ENCODE measurements at places on chromosomes 6 and 20.

GRCh38 chr20:2873747-2874041, 413 bp downstream of the PTPRA start:
- DNase-seq: peak; percentile 75

DNA sequence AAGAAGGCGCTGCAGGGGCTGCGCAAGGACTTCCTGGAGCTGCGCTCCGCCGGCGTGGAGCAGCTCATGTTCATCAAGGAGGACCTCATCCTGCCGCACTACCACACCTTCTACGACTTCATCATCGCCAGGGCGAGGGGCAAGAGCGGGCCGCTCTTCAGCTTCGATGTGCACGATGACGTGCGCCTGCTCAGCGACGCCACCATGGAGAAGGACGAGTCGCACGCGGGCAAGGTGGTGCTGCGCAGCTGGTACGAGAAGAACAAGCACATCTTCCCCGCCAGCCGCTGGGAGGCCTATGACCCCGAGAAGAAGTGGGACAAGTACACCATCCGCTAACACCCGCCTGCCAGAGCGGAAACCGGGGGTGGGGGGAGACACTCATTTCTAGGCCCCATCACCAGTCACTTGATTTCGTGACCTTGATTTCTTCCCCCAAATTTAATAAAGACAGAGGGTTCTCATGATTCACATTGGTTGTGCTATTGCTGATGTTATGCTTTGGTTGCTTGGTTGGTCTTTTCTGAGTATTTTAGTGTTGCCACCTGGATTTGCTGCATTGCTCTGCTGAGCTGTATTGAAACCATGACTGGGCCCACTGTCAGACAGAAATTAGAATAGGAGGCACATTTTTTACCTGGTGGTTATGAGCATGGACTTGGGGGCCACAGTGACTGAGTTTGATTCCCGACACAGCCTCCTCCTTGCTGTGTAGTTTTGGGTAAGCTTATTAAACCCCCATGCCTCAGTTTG, 1.5 kb downstream of the FAM50B start:
- DNase-seq: peak; percentile 72

DNA sequence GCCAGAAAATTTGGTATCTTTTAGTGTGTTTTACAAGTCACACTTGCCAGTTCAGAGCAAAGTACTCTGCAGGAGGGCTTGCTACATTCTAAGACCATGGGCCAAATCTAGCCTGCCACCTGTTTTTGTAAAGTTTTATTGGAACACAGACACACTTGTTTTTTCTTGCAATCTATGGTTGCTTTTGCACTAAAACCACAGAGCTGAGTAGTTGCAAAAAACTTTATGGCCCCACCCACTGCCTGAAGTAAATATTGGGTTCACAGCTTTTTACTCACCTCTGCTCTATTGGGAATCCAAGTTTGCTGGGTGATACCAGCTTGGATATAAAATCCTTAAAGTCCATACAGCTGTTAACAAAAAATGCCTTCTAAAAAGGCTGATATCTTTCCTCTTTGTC, 109.0 kb downstream of the ZFP64 start:
- DNase-seq: no peak

DNA sequence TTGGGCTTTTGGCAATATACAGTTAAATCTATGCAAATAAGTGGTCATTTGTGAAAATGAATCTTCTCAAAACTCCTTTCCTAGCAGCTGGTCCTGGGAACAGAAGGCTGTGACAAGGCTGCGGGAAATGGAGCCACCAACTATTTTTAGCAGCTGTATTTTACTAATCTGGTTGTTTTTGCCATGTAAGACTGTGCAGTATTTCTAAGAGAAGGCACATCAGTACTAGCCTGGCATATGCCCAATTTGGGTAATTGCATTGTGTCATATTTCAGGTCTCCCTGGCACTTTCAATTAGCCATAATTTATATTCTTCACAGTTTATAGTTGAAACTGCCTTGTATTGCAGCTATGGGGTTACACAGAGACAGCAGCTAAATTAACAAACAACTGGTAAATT, 109.6 kb downstream of the MANEA start:
- DNase-seq: no peak

GRCh38 chr6:116616737-116617053, 416 bp downstream of the RSPH4A start:
- DNase-seq: peak; percentile 32

GRCh38 chr6:158611541-158612370, 32.8 kb downstream of the DYNLT1 start:
- DNase-seq: no peak

DNA sequence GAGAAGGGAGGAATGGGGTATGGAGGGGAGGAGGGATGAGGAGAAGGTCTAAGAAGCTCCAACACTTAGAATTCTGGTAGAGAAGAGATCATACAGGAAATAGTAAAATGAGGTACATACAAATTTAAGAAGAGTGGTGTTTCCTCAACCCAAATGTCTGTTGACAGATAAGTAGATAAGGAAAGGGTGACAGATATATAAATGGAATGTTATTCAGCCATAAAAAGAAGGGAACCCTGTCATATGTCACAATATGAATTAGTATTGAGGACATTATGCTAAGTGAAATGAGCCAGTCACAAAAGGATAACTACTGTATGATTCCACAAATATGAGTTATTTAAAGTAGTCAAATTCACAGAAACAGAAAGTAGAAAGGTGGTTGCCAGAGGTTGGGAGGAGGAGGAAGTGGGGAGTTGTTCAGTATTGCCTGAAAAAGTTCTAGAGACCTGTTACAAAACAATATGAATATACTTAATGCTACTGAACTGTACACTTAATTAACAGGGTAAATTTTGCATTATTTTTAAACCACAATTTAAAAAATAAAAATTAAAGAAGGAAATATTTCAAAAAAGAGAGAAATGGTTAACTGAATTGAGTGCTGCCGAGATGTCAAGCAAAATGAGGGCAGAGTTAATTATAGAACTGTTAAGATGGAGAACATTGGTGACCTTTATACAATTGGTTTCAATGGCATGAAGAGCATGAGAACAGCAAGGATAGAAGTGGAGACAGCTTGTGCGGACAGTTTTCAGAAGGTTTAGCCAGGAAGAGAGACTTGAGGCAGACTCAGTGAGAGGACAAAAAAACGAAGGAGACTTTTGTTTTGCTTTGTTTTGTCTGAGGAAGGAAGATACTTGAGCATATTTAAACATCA, 47.6 kb upstream of the ADGRF4 start:
- no peak for DNase-seq

- DNase-seq: no peak
Observed at GRCh38 chr6:15382089-15382488, 136.2 kb downstream of the JARID2 start.

GRCh38 chr6:165662041-165662748, 846 bp downstream of the PDE10A start:
- no peak for DNase-seq

- DNase-seq: peak; percentile 45
Observed at GRCh38 chr20:20497242-20497978, 129.5 kb downstream of the INSM1 start.

DNA sequence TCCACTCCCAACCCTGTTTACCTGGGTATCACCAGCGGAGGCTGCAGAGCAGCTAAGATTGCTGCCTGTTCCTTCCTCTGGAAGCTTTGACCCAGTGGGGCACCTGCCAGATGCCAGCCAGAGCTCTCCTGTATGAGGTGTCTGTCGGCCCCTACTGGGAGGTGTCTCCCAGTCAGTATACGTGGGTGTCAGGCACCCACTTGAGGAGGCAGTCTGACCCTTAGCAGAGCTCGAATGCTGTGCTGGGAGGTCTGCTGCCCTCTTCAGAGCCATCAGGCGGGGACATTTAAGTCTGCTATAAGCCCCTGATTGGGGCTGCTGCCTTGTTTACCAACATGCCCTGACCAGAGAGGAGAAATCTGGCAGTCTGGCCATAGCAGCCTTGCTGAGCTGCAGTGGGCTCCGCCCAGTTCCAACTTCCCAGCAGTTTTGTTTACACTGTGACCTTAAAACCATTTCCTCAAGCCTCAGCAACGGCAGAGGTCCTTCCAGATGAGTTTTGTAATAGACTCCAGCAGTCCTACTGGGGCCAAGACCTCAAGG, 2.8 kb downstream of the RAET1E start:
- no peak for DNase-seq

GRCh38 chr6:17115251-17116116, 13.6 kb downstream of the STMND1 start:
- no peak for DNase-seq

DNA sequence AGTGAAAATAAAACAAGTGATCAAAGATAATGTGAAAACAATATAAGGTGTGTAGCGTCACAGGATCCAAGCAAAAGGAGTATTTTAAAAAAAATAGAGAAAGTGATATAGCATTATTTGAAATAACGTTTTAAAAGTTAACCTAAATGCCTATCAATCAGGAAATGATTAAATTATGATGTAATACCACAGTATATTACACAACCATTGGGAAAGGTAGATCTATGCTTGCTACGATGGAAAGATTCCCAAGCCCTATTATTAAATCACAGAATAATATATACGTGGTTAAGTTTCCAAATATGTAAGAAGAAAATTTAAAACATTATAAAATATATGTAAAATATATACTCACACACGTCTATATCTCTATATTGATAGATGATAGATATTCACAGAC, 15.4 kb upstream of the TCF21 start:
- DNase-seq: no peak

DNA sequence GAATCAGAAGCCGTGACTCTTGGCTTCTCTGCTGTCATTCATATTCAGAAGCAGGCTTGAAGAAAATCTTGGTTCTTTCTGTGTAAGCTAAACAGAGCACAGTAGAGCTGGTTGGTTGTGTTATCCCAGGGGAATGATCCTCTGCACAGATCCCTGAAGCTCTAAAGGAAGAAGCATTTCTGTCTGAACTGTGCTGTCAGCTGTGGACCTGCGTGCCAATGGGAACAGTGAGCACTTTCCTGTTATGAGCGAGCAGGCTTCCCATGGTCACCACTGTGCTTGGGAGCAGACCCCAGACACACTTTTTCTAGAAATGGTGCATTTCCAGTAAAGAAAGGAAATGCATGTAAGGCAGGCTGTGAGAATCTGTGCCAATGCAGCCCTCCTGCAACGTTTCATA, 490.2 kb downstream of the EPM2A start:
- no peak for DNase-seq

DNA sequence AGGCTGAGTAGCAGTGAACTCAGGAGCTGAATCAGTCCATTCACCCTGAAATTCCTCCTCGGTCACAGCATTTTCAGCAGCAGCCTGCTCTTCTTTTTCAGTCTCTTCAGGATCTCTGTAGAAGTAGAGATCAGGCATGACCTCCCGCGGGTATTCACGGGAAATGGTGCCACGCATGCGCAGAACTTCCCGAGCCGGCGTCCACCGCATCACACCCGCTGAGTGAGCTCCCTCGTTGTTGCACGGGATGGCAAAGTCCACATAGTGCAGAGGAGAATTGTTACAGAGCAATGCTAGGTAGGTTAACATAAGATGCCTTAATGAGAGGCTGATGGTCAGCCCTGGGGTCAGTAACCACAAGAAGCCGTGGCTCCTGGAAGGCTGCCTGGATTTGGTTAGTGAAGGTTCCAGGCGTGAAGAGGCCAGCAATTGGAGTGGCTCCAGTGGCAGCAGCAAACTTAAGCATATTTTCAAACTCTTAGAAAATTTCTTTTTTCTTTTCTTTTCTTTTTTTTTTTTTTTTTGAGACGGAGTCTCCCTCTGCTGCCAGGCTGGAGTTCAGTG, 113.5 kb upstream of the HDAC2 start:
- DNase-seq: no peak

- no peak for DNase-seq
Observed at GRCh38 chr6:89162047-89162371, 16.2 kb downstream of the PM20D2 start.

GRCh38 chr20:62752181-62752670, 43.6 kb downstream of the NTSR1 start:
- DNase-seq: no peak

DNA sequence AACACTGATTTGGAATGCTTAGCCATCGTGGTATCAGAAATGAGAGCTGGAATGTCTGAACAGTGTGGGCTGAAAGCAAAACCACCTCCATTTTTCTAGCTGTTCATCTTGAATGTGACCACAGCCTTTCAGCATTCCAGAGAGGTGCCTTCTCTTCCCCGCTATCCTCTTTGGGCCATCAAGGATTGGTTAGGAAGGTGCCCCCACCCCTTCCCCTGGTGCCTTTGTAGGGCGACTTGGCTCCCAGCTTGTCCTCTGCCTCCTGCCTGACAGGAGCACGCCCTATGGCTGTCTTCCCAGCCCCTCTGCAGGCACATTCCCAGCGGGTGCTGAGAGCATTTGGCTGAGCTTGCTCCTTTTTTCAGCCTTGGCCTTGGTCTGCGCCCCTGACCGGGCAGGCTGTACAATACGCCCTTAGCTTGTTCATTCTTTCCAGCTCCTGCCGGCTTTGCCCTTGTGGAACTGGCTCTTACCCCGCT, 97.5 kb downstream of the ARMC2 start:
- DNase-seq: no peak

GRCh38 chr20:51450221-51450712, 92.3 kb downstream of the NFATC2 start:
- DNase-seq: no peak

DNA sequence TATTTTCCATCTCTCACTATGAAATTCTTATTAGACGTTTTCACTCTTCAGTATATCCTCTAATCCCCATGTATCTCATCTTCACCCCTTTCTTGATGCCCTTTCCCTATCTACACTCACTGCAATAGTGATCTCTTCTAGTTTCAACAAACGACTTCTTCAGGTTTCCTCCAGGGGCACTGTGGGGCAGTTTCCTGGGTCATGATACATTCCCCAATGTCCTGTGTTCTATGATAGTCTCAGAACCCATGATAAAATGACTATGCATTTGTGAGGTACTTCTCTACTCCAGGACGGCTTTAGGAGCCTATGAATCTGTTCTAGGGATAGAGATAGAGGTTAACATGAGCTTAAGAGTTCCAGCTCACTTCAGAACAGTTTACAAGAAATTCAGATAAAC, 183.3 kb downstream of the FOXC1 start:
- DNase-seq: peak; percentile 31

DNA sequence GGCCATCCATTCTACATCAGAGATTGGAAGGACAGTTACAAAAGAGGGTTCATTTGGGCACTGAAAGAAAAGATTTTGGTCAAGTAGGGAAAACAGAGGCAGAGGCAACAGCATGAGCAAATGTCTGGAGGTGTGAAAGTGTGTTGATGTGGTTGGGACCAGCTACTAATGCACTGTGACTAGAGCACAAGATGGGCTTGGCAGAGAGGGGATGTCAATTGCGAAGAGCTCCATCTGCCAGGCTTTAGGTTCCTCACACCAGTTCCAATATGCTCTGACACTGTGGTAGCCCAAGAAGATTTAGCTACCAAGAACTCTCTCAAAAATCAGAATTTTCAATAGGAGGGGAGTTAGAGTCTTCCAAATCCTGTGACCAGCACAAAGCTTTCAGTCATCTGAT, 42.1 kb downstream of the TRAF3IP2 start:
- DNase-seq: no peak

DNA sequence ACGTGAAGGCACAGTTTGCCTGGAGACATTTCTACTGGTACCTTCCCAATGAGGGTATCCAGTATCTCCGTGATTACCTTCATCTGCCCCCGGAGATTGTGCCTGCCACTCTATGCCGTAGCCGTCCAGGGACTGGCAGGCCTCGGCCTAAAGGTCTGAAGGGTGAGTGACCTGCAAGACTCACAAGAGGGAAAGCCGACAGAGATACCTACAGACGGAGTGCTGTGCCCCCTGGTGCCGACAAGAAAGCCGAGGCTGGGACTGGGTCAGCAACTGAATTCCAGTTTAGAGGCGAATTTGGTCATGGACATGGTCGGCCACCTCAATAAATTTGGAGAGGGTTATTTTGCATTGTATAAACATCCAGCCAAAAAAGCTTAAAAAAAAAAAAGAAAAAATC, 420.3 kb upstream of the FLRT3 start:
- DNase-seq: no peak

Measured in stimulated activated CD8-positive, alpha-beta memory T cell treated with anti-CD3 and anti-CD28 coated beads, Interleukin-4, amount 100 ng/mL, for 48 hours (primary cell).